Iris pigment epithelial cell (primary cell): ENCODE measurements at places on chromosomes 5 and 9.

GRCh38 chr9:102867488-102867887 lies 127.6 kb upstream of the CYLC2 start:
- DNase-seq: peak; percentile 31

DNA sequence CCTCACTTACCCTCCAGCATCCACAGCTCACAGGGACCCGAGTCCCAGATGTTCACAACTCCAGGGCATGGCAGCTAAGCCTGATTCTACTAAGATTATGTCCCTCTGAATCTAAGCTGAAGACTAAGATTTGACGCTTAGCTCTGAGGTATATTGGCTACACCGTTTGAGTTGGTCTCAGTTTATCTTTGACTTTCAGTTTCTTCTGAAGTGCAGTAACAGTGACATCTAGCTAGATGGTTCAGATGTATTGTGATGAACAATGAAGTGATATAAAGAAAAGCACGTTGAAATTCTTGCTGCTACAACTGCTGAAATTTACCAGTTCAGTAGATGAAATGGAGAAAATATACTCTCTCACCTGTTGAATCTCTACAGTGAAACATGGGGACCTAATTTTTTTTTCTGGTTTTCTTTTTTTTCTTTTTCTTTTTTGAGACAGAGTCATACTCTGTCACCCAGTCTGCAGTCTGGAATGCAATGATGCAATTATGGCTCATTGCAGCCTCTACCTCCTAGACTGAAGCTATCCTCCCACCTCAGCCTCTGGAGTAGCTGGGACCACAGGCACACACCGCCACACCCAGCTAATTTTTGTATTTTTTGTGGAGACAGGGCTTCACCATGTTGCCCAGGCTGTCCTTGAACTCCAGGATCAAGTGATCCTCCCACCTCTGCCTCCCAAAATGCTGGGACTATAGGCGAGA lies 15.7 kb downstream of the RFK start:
- no peak for DNase-seq

- DNase-seq: no peak
Measured at GRCh38 chr9:81113453-81114124, 575.8 kb downstream of the TLE1 start.

- DNase-seq: no peak
Measured at GRCh38 chr5:124292322-124292855, 454.1 kb downstream of the ZNF608 start.

DNA sequence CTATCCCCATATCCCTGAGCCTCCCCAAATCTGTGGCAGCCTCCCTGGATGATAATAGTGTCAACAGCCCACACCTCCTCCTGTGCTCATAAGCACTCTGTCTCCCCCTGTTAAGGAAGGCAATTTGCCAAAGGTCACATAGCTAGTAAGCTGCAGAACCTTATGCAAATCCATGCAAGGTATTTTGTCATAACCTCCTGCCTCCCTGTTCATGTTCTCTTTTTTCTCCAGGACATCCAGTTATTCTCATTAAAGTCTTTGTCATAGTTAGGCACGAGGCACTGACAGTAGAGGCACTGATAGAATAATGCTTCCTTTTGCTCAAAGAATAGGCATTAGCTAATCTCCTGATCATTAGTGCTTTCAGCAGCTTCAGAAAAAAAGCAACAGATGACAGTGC lies 10.2 kb upstream of the AUH start:
- DNase-seq: no peak

DNA sequence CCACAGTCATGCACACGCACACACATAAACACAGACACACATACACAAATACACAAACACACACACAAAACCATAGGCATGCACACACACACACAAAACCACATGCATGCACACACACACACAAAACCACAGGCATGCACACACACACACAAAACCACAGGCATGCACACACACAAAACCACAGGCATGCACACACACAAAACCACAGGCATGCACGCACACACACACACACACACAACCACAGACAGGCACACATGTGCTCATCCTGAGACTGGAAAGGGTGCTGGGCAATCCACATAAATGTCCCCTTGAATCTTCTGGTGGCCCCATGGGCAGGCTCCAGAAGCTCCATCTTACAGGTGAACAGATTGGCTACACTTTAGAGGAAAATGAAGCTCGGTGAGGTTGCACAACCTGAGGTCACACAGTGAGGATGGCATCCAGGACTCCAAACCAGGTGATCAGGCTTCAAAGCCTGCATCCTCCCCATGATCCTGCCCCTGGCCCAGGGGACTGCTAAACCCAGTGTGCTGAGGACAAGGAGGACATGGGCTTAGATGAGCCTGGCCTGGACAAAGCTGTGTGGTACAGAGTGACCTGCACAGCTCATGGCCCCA lies 144.8 kb downstream of the GADD45G start:
- DNase-seq: no peak

GRCh38 chr9:76512826-76513225 lies 53.8 kb downstream of the GCNT1 start:
- DNase-seq: peak; percentile 71

GRCh38 chr5:54580997-54581811 lies 63.6 kb downstream of the SNX18 start:
- DNase-seq: no peak

DNA sequence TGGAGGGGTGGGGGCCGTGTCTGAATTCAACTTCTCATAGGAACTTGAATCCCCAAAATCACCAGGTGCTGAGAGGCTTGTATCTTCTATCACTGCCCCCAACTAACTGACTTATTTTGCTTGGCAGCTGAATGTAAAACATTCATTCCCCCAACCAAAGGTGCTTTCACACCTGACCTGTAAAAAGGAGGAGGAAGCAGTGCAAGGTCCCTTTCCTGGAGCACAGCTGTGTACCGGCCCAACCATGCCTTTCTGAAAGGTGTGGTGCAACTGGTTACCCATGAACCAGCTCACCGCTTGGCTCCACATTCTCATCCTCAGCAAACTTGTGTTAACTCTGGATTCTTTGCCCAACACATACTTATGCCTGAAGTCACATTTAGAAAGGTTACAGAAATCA lies 34.7 kb downstream of the TMEM167A start:
- DNase-seq: no peak

- no peak for DNase-seq
Measured at GRCh38 chr9:132049900-132050299, 29.8 kb downstream of the MED27 start.

DNA sequence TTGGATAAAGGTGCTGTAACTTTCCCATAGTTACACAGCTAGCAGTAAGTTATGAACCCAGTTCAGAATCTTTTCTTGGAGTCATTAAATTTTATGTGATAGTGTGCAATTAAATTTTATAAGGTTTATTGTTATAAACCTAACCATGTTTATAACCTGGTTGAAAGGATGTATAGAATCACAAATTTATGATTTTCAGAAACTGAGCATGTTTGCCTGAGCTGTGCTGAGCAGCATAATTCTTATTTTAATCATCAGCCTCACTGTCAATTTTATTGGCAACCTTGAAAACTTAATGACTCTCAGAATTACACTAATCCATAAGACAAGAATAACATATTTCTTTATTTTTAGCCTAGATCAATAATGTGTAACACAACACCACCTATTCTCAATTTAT lies 46.9 kb downstream of the ADAMTS19 start:
- DNase-seq: no peak

GRCh38 chr5:57889558-57889957 lies 406.9 kb upstream of the ACTBL2 start:
- peak; percentile 80 for DNase-seq

DNA sequence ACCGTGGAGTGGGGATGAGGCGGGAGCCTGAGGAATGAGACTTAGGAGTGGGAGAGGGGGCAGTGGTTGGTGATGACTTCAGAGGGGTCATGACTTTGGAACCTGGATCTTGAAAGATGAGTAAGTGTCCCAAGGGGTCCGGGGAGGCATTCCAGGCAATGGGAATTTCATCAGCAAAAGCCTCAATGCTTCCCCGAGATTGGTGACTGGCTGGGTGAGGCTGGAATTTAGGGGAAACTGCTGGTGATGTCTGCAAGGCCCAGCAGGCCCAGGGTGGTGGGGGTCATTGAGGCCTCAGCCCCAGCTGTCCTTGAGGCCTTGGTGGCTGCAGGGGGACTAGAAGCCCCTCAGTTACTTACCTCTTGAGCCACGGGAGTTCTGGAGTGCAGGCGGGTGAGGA lies 7.5 kb downstream of the NDST1 start:
- DNase-seq: no peak

GRCh38 chr5:34485768-34486030 lies 170.4 kb upstream of the RAI14 start:
- no peak for DNase-seq

DNA sequence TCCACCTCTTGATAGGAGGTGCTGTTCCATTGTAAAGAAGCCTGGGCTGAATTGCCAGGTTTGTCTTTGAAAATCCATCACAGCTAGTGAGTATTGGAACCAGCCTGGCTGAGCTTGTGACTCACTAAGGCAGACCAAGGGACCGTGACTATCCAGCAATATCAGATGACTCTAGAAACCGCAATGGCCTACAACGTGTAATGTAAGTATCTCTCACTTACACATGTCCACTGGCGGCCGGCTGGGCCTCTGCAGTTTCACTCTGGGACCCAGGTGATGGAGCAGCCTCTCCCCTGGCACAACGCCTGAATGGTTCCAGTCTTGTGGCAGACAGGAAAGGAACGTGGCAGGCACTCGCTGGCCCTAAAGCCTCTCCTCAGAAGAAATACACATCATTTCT lies 3.1 kb upstream of the HRH2 start:
- DNase-seq: no peak

DNA sequence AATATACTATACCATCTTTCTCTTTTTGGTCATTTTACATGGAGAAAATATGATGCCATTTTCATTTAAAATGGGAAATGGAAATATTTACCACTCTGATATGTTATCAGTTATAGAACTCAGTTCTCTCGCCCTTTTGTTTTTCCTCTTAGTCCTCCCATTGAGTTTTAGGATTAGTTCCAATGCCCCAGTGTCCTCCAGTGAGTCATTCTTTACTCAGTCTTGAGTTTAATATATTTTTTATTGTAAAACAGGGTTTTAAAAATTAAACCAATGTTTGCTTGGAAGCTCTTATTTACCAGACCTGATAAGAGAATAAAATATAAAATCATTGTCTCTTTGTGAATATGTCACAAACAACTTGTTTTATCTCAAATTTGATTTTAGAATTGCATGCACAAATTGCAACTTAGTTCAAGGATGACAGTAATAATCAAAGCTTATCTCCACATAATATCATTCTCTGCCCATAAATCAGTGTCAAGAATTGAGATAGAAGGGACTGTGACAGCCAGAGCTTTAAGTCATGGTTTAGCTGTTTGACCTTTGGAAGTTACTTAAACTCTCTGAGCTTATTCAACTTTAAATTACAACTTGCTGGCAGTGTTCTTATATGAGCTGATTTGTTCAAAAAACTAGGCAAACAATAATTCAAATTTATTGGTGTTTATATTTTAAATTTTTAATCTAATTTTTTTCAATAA lies 166.4 kb downstream of the PAM start:
- DNase-seq: no peak

- peak; percentile 53 for DNase-seq
Measured at GRCh38 chr5:15615859-15616258, 115.9 kb downstream of the FBXL7 start.

GRCh38 chr5:15365070-15365469 lies 134.9 kb upstream of the FBXL7 start:
- DNase-seq: peak; percentile 84

GRCh38 chr9:21751998-21752397 lies 50.4 kb upstream of the MTAP start:
- DNase-seq: no peak

GRCh38 chr9:86752733-86753132 lies 194.6 kb downstream of the GAS1 start:
- no peak for DNase-seq

DNA sequence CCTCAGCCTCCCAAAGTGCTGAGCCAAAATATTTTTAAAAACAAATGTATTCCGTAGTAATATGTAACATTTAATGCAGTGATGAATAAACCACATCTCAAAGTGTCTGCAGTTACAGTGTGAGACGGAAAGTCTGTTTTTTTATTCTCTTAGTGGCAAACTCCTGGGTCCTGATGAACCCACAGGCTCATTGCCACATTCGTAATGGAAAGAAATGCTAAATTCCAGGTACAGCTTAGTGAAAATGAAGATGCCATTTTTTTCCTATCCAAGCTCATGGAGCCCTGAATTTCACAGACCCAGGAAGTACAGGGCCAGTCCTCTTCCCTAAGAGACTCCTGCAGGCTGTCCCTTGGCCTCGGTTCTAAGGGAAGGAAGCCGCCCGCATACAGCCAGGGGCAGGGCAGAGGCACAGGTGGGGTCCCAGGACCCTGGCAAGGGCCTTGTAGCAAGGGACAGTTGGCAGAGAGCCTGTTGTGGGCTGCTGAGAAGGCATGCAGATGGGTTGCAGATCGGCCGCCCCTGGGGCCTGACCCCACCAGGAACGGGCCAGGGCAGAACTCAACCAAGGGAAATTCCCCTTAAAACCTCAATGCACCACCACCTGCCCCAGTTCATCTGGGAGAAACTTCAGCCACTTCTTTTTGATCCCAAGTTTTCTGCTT lies 36.2 kb downstream of the IPPK start:
- DNase-seq: no peak

- peak; percentile 90 for DNase-seq
Measured at GRCh38 chr9:20558566-20559016, 63.7 kb downstream of the MLLT3 start.

GRCh38 chr5:170860818-170861666 lies 776 bp upstream of the RANBP17 start:
- DNase-seq: no peak

DNA sequence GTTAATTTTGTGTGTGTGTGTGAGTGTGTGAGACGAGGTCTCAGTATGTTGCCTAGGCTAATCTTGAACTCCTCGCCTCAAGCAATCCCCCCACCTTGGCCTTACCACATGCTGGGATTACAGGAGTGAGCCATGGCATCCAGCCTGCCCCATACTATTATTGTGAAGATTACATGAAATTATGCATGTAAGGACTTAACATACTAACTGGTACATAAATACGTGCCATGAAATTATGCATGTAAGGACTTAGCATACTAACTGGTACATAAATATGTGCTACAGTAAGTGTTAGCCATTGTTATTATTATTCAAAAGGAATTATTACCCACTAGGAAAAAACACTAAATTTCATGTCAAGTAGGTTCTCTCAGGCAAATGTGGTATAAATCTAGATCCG lies 16.2 kb downstream of the DMGDH start:
- DNase-seq: no peak

DNA sequence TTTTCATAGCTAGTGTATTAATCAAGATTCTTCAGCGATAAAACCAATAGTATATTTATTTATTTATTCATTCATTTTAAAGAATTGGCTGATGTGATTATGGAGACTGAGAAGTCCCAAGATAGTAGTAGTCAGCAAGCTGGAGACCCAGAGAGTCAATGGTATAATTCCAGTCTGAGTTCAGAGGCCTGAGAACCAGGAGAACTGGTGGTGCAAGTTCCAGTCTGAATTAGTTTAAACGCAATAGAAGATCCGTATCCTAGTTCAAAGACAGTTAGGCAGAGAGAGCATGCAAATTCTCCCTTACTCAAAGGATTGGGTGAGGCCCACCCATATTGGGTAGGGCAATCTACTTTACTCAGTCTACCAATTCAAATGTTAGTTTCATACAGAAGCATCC lies 364.2 kb upstream of the RPS23 start:
- no peak for DNase-seq
